ENCODE measurements at places on chromosomes 2 and 18. TPM values are rescaled to one million over a fixed set of nuclear protein-coding genes. Genes with fewer than 3 reads are reported as not detected.

Gene KIF5C
- total RNA-seq = 0.08 TPM

Gene RMC1
- total RNA-seq = 22.2 TPM

Gene ADGRF3
- under 0.01 TPM for total RNA-seq

Gene GPBAR1
- not detected for total RNA-seq

Gene CEBPZ
- total RNA-seq = 32.5 TPM

Gene MLPH
- 37.0 TPM for total RNA-seq

Gene LINC00305
- total RNA-seq = not detected

Gene NYAP2
- total RNA-seq = not detected

Gene ASB18
- total RNA-seq = not detected

Gene DARS1
- total RNA-seq = 260 TPM

Gene REG3G
- not detected for total RNA-seq

Gene VIT
- total RNA-seq = 0.15 TPM

Gene LYPD6B
- not detected for total RNA-seq

Gene KRTCAP3
- total RNA-seq = not detected

Gene SLC16A14
- 3.2 TPM for total RNA-seq

Gene ANKRD36B
- total RNA-seq = 17.8 TPM

Gene LPIN2
- total RNA-seq = 16.4 TPM

Gene HOXD4
- total RNA-seq = not detected

Gene IL36G
- not detected for total RNA-seq

Gene BAZ2B
- total RNA-seq = 34.3 TPM

Gene C1QL2
- total RNA-seq = not detected

Gene DSG4
- total RNA-seq = not detected

Gene SLC9A4
- total RNA-seq = not detected

Gene CAPN14
- 0.12 TPM for total RNA-seq

Gene RTP5
- total RNA-seq = not detected

Gene SULT1C4
- total RNA-seq = not detected

All from smooth muscle cell of the coronary artery (primary cell).